HS-27A (cell line): ENCODE measurements at places on chromosomes 11 and 22.

DNA sequence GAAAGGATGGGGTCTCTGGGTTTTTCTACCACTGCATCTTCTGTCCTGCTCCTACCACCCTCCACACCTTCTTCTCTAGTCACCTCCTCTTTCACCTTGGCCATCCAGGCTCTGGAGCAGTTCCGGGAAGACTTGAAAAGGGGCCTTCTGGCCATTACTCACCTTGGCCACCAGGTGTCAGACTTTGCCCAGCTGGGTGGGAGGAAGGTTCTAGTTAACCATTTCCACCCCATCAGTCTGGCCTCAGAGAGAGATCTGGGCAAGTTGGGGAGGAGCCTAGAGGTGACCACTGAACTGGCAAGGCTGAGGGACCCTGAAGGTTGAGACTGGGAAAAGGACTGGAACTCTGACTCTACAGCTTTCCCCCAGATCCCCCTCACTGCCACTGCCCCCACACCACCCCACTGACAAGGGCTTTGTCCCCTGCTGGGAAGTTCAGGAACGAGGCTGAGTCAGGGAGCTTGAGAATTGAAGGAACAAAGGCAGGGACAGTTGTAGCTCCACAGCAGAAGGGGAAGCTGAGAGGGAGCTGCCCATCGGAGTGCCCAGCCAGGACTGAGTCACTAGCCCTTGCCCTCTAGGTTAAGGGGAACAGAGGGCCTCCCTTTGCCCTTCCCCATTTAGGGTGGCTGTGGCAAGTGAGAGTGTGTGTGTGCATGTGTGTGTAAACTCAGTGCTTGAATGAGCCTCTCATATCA is 3.7 kb upstream of the POLD4 start:
- no peak for DNase-seq

- DNase-seq: no peak
These were observed 77.2 kb upstream of the FTH1 start for GRCh38 chr11:62044639-62045121.

GRCh38 chr11:74257959-74258553 is 53.4 kb downstream of the P4HA3 start:
- no peak for DNase-seq

- no peak for DNase-seq
These were observed 162.3 kb downstream of the FBXO7 start for GRCh38 chr22:32636884-32637283.

DNA sequence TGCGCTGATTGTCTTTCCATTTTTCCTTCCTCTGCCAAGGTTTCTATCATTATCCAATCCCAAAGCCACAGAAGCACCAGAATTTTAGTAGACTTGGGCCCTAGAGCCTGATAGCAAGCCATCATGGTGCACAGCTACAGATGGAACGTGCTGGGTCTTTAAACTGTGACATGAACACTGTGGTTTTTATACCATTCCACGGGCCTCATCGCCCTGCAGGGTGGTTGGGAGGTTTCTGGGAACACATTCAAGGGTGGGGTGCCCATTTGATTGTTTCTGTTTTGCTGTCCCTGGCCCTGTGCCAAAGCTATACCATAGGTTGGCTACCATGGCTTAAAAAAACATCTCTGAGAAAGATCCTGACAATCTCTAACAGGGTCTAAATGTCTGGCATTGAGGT is 151.9 kb downstream of the CACNA1I start:
- no peak for DNase-seq

DNA sequence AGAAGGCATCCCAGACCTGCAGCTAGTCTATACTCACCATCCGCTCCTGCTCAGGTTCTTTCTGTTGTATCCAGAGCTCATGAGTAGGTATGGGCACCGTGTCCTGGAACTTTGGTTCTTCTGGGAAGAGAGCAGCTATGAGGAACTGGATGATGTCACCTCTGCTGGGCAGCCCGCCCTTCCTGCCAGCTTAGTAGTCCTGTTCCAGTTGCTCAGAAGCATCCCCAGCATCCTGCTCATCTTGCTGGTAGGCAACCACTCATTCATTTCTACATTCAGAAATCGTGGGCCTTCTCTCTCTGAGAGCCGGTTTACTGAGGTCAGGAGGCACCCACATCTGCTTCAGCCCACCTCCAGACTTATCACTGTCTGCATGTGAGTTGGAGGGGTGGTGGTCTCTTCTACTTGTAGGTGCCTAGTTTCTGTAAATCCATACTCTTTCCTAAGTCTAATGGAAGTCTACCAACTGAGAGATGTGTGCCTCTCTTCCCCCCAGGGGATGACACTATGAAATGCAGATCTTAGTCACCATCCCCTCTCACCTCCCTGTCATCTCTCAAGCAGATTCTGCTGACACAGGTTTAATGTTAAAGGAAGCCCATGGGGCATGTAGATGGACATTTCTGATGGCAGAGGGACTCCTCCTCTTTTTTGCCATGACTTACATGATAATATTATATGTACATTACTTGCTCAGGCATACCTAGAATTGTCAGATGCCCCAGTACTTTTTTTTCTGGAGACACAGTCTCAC is 29.6 kb upstream of the CCDC134 start:
- DNase-seq: no peak

GRCh38 chr11:32154275-32154674 is 63.4 kb downstream of the RCN1 start:
- DNase-seq: peak; percentile 45

DNA sequence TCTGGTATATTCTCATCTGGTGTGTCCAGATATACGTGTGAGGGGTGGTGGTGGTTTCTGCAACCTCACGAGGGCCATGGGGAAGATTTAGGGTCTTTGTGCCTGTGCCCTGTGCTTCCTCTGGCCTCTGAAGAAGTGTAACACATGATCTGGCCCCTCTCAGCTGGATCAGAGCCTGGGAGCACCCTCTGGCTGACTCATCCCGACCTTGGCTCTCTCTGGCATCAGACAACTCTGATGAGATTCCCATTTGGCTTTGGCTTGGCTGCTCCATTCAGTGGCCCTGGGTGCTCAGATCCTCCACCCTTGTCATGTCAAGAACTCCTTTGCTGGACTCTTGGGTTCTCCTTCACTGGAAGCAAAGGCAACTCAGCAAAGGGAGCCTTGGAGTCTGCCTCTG is 45.2 kb downstream of the RASSF10 start:
- DNase-seq: no peak

GRCh38 chr22:44956840-44957767 is 52.7 kb downstream of the PHF21B start:
- no peak for DNase-seq

DNA sequence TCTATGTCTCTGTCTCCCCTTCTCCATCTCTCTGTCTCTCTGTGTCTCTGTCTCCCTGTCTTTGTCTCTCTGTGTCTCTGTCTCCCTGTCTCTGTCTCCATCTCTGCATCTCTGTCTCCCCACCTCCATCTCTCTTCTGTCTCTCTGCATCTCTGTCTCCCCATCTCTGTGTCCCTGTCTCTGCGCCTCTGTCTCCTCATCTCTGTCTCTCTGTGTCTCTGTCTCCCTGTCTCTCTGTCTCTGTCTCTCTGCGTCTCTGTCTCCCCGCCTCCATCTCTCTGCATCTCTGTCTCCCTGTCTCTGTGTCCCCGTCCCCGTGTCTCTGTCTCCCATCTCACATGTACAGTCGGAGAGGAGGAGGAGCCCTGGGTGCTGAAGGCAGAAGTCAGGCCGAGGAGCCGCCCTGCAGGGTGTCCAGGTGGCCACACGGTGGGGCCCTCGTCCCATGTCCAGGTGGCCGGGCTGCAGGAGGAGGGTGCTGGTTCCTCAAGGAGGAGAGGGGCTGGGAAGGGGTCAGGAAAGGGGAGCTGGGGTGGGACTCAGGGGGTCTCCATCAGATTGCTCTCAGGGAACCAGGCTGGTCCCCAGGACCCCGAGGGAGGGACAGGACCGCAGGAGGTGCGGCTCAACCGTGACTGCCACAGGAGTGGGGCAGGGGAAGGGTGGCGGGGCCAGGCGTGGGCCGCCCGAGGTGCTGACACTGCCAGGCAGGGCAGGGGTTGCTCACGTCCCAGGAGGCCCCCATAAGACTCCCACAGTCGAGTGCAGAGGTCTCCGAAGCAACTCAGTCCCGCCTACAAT is 25.6 kb upstream of the TH start:
- DNase-seq: peak; percentile 11

GRCh38 chr11:20090654-20091374 is 69.5 kb downstream of the DBX1 start:
- no peak for DNase-seq

DNA sequence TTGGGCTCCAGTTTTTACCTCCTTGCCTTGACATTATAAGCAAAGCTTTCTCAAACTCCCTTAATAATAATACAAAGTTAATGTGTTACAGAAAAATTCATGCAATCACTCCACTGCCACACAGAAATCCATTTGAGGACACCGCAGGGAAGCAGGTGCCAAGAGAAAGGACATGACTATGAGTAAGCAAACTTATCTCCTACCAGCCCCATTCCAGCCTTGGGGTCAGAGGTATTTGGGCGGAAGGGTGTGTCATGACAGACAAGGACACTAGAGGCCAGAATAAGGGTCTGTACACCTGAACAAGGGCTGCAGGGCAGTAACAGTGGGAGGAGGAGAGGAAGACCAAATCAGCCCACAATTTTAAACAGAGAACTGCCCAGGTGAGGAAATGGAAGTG is 5.9 kb downstream of the GNG3 start:
- no peak for DNase-seq

DNA sequence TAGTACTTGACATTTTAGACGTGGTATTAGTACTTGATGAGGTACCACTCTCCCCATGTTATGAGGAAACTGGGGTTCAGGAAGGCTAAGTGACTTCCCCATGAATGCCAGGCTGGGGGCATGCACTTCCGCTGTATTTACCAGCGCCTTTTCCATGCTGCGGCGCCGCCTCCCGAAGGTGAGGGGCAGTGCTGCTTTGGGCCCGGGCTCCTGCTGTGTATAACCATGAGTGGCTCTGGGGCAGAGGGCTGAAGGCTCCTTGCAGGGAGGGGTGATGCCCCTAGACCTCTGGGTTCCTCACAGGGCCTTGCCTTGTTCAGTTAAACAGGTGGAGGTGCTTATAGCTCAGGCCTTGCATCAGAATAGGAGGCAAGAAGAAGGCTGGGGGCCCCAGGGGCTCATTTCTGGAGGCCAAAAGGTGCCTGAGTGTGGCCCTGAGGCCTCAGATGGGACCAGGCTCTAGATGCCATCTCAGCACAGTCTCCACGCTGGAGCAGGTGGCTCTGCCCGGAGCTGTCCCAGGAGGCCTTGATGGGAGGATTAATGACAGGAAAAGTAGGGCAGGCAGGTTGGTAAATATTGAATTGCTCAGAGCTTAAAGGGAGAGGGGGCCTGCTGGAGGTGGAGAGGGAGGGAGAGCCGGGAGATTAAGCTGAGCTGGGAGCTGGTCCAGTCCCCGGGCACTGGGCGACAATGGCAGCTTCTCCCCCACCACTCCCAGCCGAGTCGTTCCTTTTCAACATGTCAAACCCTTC is 129.6 kb downstream of the CEP164 start:
- DNase-seq: no peak

- no peak for DNase-seq
These were observed 1.1 kb upstream of the RPLP2 start for GRCh38 chr11:808427-809286.

DNA sequence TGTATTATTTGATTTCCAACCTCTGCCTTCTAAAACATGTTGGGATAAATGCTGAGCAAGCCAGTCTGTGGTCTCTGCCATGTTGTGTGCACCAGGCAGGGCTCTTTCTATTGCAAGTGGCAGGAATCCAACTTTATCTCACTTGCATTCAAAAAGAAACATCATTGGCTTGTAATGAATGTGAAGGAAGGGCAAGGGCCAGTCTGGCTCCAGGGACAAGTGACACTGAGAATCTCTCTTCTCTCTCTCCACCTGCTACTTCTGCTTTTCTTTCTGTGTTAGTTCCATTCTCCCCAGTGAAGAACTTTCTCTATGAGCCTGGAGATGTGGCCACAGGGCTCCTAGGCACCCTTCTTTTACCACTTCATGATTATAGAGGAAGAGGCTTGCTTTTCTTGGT is 329.9 kb upstream of the NCAM1 start:
- no peak for DNase-seq

GRCh38 chr11:36149538-36150242 is 139.5 kb downstream of the COMMD9 start:
- DNase-seq: peak; percentile 100

- no peak for DNase-seq
These were observed 31.1 kb upstream of the PRSS23 start for GRCh38 chr11:86769219-86769618.

GRCh38 chr11:17414317-17414737 is 25.9 kb upstream of the KCNJ11 start:
- no peak for DNase-seq

GRCh38 chr11:129639300-129639699 is 176.3 kb upstream of the TMEM45B start:
- DNase-seq: peak; percentile 33

GRCh38 chr11:46305295-46305694 is 27.8 kb downstream of the CREB3L1 start:
- DNase-seq: no peak
